ENCODE measurements at places on chromosomes 6 and 20.

DNA sequence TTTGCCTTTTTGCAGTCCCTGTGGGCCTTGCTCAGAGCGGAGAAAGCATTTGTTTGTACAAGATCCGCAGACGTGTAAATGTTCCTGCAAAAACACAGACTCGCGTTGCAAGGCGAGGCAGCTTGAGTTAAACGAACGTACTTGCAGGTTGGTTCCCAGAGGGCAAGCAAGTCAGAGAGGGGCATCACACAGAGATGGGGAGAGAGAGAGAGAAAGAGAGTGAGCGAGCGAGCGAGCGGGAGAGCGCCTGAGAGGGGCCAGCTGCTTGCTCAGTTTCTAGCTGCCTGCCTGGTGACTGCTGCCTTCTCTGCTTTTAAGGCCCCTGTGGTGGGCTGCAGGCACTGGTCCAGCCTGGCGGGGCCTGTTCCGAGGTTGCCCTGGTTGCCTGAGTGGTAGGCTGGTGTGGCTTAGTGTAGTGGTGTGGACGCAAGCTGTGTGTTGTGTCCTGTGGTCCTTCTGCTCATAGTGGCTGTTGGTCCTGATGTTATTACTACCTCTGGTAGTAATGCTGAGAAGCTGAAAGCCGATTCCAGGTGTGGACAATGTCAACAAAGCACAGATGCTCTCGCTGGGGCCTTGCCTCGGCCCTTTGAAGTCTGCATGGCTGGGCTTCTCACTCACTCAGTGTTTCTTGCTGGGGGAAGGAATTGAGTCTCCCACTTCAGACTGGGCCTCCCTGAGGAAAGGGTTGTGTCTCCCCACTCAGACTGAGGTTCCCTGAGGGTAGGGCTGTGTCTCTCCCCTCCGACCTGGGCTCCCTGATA lies 12.1 kb downstream of the VEGFA start:
- no peak for DNase-seq

GRCh38 chr20:20831794-20832193 lies 119.3 kb upstream of the RALGAPA2 start:
- no peak for DNase-seq

DNA sequence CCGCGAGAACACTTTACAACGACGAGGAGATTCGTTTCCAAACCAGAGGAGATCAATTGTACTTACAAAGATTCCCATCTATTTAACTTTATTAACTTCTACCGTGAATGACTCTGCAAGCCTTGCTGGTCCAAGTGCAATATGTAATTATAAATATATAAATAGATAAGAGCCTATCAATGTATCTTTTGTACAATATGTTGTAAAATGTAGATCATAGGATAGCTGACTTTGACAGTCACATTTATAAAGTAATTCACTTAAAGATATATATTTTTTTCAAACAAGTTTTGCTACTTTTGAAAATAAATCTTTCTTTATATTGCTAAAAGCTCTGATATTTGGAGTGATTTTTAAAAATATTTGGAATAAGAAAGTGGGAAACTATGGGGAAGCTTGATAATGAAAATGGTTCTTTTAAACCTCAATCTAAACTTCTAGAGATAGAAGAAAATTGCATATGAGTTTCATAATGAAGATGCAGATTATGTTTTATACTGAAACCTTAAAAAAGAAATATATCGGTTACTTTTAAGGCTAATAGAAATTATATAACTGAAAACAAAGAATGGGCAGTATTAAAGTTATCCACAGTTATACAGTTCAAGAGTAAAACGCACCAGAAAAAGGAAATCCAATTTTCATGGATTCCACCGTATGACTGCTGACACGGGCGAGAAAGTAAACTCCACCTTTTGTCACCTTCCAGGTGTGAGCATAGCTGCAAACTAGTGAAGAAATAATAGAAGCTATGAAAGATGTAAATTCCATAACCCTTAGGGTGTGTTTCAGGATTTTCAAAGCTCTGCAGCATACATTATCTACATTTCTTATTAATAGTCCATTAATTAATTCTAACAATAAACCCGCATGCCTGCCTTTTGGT lies 3.3 kb downstream of the TCF21 start:
- no peak for DNase-seq

- no peak for DNase-seq
These were observed 163.7 kb downstream of the MANEA start for GRCh38 chr6:95741045-95741444.

GRCh38 chr6:113654396-113654795 lies 202.7 kb upstream of the MARCKS start:
- no peak for DNase-seq

- DNase-seq: no peak
These were observed 26.7 kb downstream of the GPX6 start for GRCh38 chr6:28488916-28489365.

DNA sequence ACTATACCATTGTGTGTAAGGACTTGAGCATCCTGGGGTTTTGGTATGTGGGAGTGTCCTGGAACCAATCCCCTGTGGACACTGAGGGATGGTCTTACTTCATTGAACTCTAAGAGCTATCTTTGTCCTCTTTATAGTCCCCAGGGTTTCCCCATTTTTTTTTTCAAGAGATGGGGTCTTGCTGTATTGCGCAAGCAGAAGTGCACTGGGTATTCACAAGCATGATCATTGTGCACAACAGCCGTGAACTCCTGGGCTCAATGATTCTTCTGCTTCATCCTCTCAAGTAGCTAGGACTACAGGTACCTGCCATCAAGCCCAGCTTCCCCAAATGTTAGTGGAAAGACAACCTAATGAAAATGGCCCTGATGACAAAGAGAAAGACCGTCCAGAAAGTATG lies 2.2 kb upstream of the ASCC3 start:
- no peak for DNase-seq

DNA sequence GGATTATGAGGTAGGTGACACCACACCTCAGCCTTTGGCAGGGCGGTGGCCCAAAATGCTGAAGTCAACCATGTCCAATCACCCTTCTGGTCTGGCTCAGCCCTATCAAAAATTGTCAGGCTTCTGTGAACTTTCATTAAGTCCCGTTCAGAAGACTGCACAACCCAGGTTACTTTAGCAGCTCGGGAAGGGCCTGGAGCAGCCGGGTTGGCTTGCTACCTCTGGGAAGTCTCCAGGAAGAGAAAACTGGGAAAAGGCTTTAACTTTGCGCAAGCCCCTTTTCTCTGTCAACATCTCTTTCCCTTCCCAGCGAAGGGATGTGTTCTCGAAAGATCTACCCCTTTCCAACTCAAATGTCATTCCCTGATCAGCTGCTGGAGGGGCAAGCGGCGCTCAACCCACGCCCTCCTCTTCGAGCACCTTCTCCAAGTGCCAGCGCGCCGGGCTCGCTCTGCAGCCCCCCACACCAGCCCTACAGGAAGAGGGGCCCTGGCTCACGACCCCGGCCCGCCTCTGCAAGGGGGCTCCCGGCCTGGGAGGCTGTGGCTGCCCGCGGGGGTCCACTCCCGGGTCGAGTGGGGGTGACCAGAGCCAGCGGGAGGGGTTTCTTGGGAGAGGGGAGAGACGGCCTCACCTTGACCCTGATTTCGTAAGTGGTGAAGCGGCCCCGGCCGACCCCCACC lies 573 bp downstream of the SNX3 start:
- DNase-seq: no peak

- DNase-seq: no peak
These were observed at the start of gene RAB32 for GRCh38 chr6:146543211-146543939. Gene RAB32 (plus strand): TSS chr6:146543833. CDS start chr6:146543872, 39 bp downstream.

- DNase-seq: no peak
These were observed 3.8 kb upstream of the ARFGAP1 start for GRCh38 chr20:63268671-63269439.

DNA sequence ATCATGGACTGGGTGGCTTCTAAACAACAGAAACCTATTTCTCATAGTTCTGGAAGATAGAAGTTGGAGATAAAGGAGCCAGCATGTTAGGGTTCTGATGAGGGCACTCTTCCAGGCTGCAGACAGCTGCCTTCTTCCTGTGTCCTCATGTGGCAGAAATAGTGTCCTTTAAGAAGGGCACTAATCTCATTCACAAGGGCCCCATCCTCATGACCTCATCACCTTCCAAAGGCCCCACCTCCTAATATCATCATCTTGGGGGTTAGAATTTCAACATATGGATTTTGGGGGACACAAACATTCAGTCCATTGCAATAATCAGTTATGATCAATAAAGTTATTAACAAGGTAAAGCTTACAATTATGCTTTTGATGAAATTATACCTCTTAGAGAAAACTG lies 130.8 kb upstream of the SLC22A23 start:
- no peak for DNase-seq

Measured in stimulated activated CD4-positive, alpha-beta T cell treated with anti-CD3 and anti-CD28 coated beads, Interleukin-15, amount 100 ng/mL, for 1 hour (primary cell).